ENCODE measurements at places on chromosomes 2 and 18.

DNA sequence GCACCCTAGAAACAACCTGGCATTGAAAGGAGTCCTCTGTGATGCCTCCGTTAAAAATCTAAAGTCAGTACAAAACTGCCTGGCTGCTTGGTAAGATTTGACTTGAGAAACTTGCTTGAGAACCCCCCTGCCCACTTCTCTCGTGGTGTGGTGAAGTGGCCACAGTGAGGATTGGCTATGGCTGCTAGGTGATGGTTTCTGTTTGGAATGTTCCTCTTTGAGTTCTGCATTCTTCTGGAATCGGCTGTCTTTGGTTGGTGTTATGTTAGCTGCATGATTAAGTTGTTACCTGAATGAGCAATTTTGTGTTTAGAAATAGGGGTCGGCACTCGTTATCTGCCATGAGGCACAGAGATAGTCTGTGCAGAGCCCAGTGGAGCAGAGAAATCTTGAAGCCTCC is 21.7 kb upstream of the SAG start:
- DNase-seq, result no peak

- DNase-seq, result no peak
These were observed at the start of gene MPP4 for GRCh38 chr2:201698588-201699226. Gene MPP4 (minus strand): TSS chr2:201698644. CDS start chr2:201693954, 4,690 bp downstream.

DNA sequence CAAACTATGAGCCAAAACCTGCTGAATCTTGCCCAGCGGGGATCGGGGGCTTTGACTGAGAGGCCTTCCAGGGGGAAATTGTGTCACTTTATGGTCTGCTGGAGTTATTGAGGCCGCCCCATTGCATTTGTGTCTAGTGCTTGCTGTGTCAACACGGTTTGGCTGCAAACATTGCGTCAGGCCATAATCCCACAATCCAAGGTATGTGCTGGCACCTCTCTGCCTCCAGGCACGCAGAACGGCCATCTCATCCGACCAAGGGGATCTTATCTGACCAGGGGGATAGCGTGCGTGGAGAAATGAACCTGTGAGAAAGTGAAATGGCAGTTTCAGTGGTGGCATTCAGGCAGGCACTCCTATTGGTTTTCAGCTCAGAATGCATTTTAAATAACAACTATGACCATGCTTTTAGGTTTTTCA is 18.1 kb upstream of the LYPD6B start:
- no peak for DNase-seq

DNA sequence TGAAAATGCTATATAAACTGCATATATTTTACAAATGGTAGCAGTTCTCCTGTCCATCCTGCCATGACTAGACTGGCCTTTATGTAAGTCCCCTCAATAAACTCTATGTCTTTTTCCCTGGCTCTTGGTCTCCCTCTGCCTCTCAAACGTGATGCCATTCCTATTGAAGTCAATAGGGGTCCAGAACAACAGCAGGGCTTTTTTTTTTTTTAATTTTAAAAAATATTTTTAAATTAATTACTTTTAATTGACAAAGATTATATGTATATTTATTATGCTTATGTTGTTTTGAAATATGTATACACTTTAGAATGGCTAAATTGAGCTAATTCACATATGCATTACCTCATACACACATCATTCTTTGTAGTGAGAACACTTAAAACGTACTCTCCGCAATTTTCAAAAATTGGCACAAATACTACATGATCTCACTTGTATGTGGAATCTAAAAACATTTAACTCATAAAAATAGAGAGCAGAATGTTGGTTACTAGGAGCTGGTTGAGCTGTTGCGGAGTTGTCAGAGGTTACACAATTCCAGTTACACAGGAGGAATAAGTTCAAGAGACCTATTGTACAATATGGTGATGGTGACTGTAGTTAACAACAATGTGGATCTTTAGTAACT is 123.1 kb downstream of the LRRTM4 start:
- DNase-seq, result no peak

DNA sequence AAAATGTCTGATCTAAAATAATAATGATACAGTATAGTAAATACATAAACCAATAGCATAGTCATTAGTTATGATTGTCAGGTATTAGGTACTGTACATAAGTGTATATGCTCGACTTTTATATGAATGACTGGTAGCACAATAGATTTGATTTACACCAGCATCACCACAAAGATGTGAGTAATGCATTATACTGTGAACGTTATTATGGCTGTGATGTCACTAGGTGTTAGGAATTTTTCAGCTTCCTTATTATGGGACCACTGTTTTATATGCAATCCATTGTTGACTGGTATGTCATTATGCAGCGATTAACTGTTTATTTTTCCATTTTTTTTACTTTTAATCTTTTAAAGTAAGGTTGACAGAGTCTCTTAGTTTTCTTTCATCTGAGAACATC is 23.7 kb downstream of the ATP9B start:
- DNase-seq, result no peak

- no peak for DNase-seq
These were observed 91.1 kb upstream of the CDH2 start for GRCh38 chr18:28267878-28268625.

- no peak for DNase-seq
These were observed 28.7 kb upstream of the DCC start for GRCh38 chr18:52311331-52311730.

- no peak for DNase-seq
These were observed 30.8 kb downstream of the C18orf54 start for GRCh38 chr18:54388203-54389142.

- DNase-seq, result no peak
These were observed 255.4 kb downstream of the LOXHD1 start for GRCh38 chr18:46401486-46402070.

DNA sequence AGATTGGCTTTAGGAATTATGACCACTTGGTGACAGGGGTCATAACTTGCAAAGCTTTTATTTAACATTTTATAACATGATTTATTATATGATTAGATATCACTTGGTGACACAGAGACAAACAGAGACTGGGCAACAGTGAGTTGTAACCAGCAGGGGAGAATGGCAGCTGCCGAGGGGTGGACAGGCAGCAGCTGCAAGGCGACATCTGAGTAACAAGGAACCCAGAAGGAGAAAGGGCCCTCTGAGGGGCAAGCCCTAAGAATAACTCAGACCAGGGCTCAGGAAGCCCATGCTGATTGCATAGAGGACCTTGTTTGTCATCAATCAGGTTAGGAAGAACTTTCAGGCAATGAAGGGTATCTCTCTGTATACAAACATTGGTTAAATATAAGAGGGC is 339.9 kb upstream of the SOX11 start:
- no peak for DNase-seq

- no peak for DNase-seq
These were observed 35.9 kb downstream of the CAMKMT start for GRCh38 chr2:44397447-44398175.

Data from stimulated activated CD8-positive, alpha-beta memory T cell treated with anti-CD3 and anti-CD28 coated beads, Interleukin-7, amount 100 ng/mL, for 1 hour (primary cell).